AG10803 (cell line): ENCODE measurements at places on chromosomes 1 and 21.

GRCh38 chr1:42847721-42848460 lies 1.5 kb downstream of the ZNF691 start:
- DNase-seq: no peak

DNA sequence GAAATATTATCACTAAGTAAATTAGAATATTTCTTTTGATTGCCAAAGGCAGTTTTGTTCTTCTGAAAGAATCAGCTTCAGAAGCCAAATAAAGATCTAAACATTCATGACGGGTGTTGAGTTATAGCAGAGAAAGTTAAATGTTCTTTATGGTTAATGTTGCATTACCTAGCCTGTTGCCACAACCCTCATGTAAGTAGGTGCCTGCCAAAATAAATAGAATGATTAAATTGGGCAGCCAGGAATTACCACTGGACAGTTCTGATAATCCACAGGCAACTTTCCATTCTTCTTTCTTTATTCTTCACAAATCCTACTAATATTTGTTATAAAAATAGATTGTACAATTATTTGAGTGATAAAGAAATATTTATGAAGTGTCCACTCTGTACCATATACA lies 217.9 kb upstream of the NRIP1 start:
- no peak for DNase-seq

DNA sequence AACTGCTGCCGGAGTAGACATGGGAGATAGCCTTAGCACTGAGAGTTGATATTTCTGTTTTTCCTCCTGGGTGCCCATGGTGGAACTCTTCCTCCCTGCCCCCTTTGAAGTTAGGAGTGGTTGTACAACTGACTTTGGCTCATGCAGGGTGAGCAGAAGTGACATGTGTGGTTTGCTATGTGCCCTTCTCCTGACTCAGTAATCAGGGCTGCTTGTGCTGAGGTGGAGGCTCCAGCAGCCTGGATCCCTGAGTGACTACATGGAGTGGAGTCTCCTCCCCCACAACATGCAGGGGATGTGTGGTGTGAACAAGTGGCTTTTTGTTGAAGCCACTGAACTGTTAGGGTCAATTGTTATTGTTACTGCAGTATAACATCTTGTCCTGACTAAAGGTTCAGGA lies 261.6 kb downstream of the CAMTA1 start:
- no peak for DNase-seq

DNA sequence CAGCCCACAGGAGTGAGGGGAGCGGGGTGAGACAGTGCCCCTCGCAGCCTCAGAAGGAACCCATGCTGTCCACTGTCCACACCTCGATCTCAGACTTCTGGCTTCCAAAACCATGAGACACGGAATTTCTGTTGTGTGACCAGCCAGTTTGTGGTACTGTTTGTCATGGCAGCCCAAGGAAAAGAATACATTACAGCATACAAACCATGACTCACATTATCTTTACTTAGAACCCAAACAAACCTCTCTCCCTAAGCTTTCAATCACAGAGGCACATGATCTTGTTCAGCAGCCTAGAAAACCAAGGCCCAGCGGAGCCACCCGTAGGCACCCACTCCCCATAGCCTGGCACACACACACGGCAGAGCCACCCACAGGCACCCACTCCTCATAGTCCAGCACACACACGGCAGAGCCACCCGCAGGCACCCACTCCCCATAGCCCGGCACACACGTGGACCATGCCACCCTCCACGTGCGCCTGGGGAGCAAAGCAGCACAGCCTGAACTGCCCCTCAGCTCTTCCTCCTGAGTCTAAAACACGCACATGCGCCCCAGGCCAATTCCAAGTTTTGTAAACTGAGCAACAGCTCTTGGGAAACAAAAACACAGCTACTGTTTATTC lies 458 bp upstream of the KRTAP10-4 start:
- DNase-seq: no peak

DNA sequence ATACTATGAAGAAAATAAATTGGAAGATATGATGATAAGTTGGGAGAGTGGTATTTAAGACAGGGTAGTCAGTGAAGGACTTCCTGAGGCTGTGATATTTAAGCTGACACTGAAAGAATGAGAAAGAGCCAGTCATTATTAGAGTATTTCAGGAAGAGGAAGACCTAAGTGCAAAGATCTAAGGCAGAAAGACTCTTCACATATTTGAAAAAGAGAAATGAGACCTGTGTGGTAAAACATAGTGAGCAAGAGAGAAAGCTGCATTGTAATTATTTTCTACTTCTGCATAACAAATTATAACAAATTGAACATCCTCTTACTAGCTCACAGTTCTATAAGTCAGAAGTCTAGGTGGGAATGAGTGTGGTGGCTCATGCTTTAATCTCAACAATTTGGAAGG lies 34.6 kb upstream of the DOCK7 start:
- no peak for DNase-seq

GRCh38 chr1:67390041-67390887 lies 39.9 kb downstream of the SERBP1 start:
- peak; percentile 46 for DNase-seq

GRCh38 chr21:22575165-22575584 lies 1577.0 kb downstream of the NCAM2 start:
- no peak for DNase-seq

DNA sequence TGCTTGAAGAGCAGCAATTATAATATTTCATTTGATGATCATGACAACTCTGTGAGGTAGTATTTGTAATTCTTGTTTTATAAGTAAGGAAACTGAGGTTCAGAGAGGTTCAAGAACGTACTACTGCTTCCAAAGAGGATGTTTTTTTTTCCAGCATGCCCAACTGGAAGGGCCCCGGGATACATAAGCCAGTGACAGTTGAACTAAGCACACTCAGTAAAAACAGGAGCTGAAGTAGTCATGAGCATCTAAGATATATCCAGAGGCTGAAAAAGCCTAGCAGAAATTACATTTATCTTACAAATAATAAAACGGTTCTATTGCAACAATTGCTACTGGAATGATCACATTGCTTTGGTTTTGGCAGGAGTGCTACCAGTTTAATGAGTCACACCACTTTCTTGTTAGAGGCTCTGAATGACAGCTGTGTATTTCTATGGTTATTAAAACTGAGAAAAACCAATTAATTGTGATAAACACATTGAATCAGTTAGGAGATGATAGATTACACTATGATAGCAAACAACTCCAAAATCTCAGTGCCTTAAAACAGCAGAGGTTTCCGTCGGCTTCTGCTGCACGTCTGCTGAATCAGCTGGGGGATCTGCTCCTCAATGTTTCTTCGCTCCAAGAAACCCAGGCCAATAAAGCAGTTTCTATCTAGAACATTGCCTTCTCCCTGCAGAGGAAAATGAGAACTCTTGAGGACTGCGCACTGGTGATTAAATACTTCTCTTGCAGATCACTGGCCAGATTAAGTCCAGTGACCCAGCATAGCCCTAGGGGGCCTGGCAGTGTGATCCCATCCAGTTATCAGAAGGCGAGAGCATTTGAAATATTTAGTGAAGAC lies 522.7 kb downstream of the PLPP3 start:
- peak; percentile 84 for DNase-seq
